ENCODE measurements at places on chromosomes 16 and 17.

GRCh38 chr16:79607587-79607986 lies 7.0 kb upstream of the MAF start:
- no peak for DNase-seq

GRCh38 chr17:63440127-63440769 lies 5.9 kb downstream of the CYB561 start:
- DNase-seq = peak; percentile 25

- no peak for DNase-seq
These were observed 170.5 kb upstream of the CACNG3 start for GRCh38 chr16:24085666-24086065.

DNA sequence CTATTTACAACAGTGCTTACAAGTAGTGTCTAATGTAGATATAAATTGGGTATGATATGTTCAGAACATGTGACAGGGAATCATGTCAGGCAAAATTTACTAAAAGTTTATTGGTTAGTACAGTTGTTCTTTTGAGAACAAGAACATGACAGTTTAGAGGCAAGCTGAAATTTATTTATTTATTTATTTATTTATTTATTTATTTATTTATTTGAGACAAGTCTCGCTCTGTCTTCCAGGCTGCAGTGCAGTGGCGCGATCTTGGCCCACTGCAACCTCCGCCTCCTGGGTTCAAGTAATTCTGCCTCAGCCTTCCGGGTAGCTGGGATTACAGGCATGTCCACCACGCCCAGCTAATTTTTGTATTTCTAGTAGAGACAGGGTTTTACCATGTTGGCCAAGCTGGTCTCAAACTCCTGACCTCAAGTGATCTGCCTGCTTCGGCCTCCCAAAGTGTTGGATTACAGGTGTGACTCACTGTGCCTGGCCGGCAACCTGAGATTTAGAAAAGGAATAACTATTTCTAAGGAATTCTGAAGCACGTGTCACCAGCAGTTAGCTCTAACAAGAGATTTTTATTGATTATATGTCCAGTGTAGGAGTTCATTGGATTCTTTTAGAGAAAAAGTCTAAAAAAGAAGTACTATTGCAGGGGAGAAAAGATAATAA lies 24.9 kb downstream of the MRTFB start:
- DNase-seq = no peak

GRCh38 chr17:80429356-80430275 lies 14.6 kb downstream of the ENDOV start:
- no peak for DNase-seq
